ENCODE measurements at places on chromosomes 1 and 21.

- no peak for DNase-seq
These were observed 35.3 kb downstream of the AKT3 start for GRCh38 chr1:243814718-243815117.

GRCh38 chr1:89760496-89760895 is 60.3 kb upstream of the LRRC8D start:
- no peak for DNase-seq

DNA sequence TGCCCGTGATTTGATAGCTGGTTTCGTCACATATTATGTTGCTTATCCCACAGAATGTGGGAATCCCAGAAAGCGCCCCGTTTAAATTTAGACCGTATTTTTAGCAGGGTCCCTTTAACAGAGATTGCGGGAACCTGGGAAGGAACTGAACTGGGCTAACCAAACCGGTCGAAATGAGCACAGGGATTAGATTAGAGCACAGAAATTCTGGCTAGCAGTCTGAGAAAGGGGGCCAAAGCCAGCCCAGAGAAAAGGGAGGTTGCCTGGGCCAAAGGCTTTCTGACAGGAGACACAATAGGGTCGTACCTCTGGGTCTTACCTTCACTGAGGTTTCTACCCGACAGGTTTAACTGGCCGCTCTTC is 327 bp downstream of the LRRC40 start:
- no peak for DNase-seq

- no peak for DNase-seq
These were observed 16.3 kb downstream of the GPBP1L1 start for GRCh38 chr1:45669859-45670655.

DNA sequence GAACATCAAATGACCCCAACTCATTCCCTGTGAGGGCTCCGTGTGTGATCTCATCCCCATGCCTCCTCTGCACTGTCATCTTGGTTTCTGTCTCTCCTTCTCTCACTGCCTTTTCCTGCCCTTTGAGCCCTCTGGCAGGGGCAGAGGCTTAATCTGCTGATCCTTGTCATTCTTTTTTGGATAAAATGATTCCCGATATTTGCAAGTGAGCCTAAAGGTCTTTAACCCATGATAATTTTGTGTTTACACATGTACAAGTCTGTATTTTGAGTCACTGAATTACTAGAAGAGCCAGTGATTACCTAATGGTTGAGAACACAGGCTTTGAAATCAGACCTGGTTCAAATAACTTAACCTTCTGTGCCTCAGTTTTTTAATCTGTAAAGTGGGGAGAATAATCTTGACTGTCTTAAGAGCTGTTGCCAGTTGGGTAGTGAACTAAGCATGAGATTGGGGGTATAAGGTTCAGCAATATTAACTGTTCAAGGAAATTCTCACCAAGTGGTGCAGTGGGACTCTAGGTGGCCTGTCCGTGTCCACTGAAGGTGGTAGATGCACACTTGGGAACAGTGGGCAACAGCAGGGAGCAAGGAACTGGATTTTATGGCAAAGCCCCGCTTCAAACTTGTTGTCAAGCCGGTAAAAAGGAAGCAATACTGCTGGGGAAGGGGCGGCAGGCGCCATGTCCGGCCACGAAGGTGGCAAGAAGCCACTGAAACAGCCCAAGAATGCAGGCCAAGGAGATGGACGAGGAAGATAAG is 1.6 kb downstream of the ECHDC2 start:
- DNase-seq = no peak

DNA sequence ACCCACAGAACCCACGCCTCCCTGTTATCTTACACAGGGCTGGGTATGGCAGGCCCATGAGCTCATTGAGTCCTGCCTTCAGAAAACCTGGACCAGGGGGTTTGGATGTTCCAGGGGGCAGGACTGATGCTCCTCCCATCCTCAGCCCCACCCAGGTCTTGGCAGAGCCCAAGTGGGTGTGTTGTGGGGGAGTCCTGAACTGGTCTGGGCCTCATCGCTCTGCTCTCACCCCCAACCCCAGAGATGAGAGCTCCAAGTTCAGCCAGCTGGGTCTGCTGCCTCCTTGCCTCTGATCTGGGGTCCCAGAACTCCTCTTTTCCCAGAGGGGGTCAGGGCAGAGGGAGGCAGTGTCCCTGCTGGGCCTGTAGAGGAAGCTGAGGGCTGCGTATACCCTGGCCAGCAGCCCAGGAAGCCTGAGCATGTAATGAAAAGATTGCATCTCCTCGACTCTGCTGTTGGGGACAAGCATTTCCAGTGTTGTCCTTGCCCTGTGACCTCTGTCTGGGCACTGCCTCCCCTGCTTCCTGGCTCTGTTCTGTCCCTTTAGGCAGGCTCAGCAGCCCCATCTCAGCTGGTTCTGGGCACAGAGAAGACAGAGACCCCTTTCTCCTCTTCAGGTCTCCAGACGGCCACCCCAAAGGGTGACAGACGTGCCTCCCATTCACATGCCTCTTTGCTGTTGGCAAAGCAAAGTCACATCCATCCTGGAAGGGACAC is 54.7 kb upstream of the EPS8L3 start:
- no peak for DNase-seq

- DNase-seq = no peak
These were observed 36.1 kb downstream of the KANK4 start for GRCh38 chr1:62282909-62283755.

GRCh38 chr1:182299728-182300616 is 91.6 kb downstream of the GLUL start:
- DNase-seq = no peak

- DNase-seq = no peak
These were observed 2.9 kb upstream of the BSND start for GRCh38 chr1:54995835-54996234.

GRCh38 chr1:195105773-195106172 is 1502.5 kb downstream of the KCNT2 start:
- DNase-seq = no peak

DNA sequence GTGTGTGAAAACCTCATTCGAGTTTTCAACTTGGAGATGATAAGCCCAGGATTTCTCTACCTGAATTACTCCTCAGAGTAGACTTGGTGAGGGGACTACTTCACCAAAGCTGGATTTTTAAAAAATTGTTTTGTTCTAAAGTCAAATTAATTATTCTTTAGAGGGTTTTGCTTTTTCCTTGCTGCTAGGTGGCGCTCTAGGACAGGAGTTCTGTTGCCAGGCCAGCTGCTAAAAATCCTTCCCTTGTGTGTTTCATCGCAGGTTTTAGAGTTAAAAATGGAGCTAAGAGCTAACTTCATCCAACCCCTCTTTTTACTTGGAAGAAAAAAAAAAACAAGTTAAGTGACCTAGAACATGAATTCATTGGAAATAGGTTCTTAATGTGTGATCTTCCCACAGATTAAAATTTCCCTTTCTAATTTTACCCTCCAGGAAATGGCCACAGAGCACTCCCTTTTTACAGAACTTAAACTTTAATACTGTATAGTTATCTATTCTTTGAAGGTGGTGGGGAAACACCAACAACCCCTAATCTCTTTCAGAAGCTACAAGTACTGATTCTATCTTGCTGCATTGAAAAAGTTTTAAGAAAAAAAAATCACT is 36.7 kb upstream of the FAM163A start:
- DNase-seq = no peak

- DNase-seq = no peak
These were observed 12.4 kb upstream of the ATP1A1 start for GRCh38 chr1:116360429-116361173.

GRCh38 chr1:145711213-145711651 is 4.1 kb upstream of the PDZK1 start:
- no peak for DNase-seq

- no peak for DNase-seq
These were observed 3.1 kb downstream of the C1orf162 start for GRCh38 chr1:111476761-111477309.

DNA sequence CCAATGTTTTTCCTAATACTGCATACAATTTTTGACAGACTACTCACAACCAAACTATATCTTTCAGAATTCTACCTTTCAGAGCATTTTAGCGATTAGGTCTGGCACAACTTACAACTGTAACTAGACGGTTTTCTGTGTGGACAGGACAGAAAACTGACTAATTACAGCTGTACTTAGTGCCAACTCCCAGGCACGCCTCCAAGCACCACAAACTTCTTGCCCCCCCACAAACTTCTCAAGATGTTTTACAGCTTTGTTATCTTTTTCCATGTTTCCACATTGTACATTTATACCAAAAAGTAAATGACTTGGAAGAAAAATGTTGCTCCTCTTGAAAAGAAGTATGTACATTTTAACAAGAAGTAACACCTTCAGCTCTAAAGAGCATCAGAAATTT is 13.8 kb downstream of the LYST start:
- DNase-seq = no peak

- DNase-seq = no peak
These were observed 62.2 kb downstream of the DMAP1 start for GRCh38 chr1:44275296-44275962.

DNA sequence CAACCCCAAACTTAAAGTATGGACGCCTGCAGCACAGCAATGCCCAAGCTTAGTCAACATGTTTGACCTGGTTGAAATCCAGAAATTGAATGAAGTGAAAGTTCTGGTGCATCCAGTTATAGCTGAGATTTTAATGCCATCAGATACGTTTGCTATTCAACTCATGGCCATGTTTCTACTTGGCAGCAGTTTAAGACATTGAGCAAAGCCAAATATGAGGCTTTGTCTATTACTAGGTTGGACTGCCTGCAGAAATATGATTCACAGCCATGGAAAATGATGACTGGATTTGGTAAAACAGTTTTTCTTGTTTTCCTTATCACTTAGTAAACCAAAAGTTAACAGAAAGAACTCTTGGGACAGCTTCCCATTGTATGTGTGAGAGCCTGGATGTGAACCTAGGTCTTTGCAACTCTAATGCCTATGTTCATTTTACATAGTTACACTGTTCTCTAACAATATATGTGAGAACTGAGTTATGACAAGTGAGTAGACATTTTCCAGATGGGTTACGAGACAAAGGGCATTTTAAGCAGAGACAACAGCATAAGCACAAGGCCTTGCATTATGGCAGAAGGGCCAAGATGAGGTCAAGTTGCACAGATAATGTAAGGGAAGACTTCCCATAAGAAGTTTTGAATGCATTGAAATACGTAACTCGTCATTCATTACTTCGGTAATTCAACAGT is 32.4 kb upstream of the MYSM1 start:
- DNase-seq = no peak

DNA sequence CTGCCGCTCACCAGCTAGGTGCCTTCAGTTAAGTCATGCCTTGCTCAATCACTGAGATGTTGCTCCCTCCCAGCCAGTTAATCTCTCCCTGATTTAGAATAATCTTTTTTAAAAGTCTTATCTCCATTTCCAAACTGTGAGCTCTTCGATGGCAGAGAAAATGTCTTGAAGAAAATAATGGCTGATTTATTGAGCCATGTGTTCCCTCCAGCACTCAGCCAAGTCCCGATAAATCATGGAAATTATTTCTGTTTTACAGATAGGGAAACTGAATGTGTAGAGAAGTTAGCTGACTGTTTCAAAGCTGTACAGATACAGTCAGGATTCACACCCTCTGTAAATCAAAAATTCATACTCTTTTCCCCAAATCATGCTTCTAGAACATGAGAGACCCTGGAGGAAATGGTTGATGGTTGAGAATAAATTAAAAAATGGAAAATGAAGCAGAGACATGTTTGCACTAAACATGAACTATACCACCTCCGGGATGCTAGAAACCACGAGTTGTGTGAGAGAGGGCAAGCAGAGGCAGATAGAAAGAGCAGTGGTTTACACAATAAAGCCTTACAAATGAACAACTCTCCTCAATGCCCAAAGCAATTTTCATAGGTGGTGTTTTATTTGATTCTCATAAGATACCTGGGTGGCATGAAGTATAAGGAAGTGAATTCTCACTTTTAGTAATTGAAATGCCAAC is 376.4 kb downstream of the PLPP3 start:
- DNase-seq = no peak

- no peak for DNase-seq
These were observed 45.3 kb downstream of the PRRC2C start for GRCh38 chr1:171530676-171531075.

GRCh38 chr1:66685670-66686069 is 66.6 kb upstream of the DYNLT5 start:
- no peak for DNase-seq

GRCh38 chr1:190320952-190321351 is 156.7 kb downstream of the BRINP3 start:
- no peak for DNase-seq

- peak; percentile 4 for DNase-seq
These were observed 296.6 kb downstream of the OMA1 start for GRCh38 chr1:58249737-58250586.

DNA sequence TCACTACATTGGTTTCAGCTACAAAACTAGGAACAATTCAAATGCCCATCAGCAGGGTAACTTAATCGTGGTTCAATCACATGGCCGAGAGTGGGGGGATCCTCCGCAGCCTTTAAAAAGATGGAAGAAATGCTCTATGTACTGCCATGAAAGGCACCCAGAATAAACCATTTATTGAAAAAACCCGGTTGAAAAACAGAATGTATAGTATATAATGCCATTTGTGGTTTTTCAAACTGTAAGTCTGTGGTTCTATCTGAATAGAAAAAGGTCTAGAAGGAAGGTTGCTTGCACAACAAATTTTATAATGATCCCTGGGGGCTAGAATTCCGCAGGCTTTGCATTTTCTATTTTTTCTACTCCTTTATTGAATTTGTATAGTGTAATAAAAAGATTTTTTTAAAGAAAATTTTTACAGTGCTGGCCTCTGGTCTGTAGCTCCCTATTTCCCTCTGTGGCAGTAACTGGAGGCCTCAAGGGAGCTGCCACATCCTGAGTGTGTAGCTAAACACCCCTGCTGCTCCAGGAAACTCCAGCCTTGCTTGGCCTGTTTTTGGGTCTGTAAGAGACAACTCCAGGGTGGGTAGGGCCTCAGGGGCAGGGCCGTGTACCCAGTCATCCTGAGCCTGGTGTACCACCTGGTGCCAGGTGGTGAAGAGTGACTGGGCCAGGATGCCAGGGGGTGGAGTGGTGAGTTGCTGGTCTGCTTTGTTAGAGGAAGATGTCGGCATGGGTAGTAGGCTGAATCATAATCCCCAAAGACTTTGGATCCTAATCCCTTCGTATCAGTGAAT is 51.5 kb upstream of the EPS8L3 start:
- DNase-seq = no peak

GRCh38 chr1:209265301-209265700 is 318.2 kb upstream of the CAMK1G start:
- no peak for DNase-seq

DNA sequence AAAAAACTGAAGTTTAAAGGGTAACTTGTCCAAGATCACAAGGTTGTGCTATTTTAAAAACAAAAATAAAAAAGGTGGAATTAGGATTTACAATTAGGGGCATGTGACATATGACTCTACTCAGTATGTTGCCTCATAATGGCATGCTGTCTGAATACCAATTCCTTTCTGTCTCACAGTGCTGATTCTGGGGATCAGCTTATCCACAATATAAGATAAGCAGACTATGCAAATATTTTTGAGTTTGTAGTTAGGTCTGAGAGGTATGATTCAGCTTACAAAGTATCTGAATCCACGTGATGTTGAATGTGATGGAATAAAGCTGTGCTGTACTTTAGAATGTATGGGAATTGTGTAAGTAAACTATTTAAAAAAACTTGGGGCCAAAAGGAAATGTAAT is 216.6 kb downstream of the HHIPL2 start:
- DNase-seq = no peak

Measured in stimulated activated naive B cell treated with anti-CD40 and anti-IgM and Interleukin-4, amounts not matched to agents 10 μg/mL and 1 μg/mL and 100 μg/mL, for 72 hours (primary cell).